Esophagus squamous epithelium (tissue), 5 donors: ENCODE measurements at places on chromosomes 1 and 21.

GRCh38 chr1:183024317-183025009 lies 1.2 kb downstream of the LAMC1 start:
- DNase-seq: no peak

DNA sequence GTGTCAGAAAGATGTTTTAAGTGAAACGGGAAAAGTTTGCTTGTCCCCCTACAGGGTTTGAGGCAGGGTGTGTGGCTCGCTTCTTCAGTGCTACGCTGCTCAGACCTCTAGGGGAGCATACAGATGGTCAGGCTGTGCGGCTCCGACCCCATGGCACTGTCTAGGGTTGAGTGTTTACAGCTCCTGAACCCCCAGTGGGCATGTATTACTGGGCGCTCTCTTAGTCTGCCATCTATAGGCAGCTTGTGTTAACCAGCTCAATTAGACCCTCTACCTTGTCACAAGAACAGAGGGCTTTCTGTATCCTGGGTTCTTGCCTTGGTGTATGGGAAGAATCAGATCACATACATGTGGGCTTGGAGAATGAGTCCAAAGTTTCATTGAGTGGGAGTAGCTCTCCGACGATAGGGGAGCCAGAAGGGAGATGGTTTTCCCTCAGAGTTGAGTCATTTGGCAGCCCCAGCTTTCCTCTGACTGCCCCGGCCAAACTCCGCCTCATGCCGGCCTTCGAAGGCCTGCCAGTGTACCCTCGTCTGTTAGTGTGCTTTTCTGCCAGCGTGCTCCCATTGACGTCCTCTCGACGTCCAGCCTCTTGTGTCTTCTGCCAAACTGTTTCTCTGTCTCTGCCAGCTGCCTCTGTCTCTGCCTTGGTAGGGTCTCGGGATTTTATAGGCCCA lies 38.6 kb upstream of the ADGRL4 start:
- DNase-seq: no peak

GRCh38 chr1:50132347-50132894 lies 23.7 kb downstream of the ELAVL4 start:
- no peak for DNase-seq

DNA sequence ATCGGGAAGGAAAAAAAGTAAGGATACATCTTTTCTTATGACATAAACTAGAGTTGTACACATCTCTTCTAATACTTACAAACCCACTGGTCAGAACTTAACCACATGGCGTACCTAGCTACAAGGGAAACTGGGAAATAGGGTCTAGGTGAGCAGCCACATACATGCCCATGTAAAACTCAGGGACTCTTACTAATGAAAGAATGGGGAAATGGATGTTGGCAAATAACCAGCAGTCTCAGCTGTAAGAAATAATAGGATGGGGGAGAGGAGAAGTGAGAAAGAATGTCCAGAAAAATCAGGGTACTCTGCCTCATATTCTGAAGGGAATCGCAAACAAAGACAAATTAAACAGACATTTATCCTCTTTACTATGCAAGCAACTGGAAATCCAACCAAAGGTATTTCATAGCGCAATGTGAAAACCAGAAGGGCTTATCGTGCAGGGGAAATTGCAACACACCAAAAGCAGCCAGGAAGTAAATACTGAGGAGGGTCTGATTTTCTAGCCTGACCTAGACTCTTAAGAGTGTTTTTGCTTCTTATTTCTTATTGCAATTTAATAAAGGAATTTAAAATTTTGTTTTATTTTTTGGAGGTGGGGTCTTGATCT lies 17.5 kb downstream of the GTF2B start:
- DNase-seq: no peak

- no peak for DNase-seq
Measured at GRCh38 chr1:201877877-201878401, 10.8 kb upstream of the SHISA4 start.

GRCh38 chr1:22832414-22832786 lies 121.8 kb downstream of the EPHB2 start:
- DNase-seq: no peak

GRCh38 chr1:114522264-114522575 lies 11.2 kb upstream of the TRIM33 start:
- DNase-seq: no peak

DNA sequence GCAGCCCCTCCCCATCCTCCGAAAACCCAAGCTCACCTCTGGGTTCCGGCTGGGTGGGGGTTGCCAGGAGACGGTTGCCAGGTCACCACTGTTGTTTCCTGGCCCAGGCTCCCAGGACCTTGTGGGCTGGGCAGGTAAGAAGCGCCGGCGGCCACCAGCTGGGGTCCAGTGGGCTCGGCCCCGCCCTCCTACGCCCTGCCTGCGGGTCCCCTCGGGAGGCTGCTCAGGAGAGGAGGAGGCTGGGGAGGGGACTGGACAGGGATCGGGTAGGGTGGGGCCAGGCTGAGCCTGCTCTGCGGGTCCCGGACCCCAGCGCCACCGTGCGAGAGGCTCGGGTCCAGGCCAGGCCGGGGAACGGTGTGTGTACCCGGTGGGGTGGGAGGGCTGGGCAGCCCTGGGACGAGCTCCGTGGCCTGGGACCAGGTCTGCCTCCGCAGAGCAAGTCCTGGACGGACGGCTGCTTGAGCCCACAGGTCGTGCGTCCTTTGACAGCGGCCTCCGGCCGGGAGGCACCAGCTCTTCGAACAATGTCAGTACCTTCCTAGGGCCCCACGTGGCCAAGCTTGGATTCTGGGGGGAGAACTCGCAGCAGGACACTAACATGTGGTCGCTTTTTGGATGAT lies at the start of gene TTLL10:
Gene TTLL10 (plus strand): TSS at position 88 of the 623 bp plus-strand sequence. CDS start 5,336 bp downstream, outside the sequence.
- no peak for DNase-seq

DNA sequence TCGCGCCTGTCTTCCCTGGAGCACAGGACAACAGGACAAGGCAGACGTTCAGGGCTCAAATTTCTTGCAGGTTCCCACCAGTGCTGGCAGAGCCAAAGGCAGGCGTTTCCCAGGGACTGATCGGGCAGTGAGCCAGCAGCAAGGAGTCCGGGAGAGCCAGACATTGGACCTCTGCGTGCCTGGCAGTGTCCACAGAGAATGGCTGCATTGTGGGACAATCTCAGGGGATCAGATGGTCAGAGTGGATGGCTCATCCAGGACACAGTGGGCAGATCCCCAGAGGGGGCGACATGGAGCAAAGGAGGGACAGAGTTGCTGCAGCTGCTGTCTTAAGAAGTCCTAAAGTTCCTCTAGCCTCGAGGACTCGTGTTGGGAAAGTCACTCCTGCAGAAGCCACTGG lies 4.6 kb downstream of the TMEM63A start:
- DNase-seq: no peak

DNA sequence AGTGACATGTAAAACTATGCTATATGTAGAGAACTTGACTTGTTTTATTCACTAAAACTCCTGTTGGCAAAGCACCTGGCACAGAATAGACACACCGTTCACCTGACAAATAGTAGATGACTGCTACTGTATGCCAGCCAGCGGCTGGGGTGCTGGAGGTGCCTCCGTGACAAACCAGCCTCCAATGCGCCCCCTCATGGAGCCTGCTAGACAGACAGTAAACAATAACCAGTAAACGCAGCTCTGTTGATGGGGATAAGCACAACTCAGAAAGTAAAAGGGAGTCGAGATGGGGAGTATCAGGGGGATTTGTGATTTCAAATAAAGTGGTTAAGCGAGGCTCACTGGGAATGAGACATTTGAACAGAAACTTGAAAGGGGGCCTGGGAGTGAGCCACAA lies 107.2 kb downstream of the PRDM2 start:
- DNase-seq: no peak

- DNase-seq: no peak
Measured at GRCh38 chr1:109792056-109792831, 28.5 kb upstream of the EPS8L3 start.

DNA sequence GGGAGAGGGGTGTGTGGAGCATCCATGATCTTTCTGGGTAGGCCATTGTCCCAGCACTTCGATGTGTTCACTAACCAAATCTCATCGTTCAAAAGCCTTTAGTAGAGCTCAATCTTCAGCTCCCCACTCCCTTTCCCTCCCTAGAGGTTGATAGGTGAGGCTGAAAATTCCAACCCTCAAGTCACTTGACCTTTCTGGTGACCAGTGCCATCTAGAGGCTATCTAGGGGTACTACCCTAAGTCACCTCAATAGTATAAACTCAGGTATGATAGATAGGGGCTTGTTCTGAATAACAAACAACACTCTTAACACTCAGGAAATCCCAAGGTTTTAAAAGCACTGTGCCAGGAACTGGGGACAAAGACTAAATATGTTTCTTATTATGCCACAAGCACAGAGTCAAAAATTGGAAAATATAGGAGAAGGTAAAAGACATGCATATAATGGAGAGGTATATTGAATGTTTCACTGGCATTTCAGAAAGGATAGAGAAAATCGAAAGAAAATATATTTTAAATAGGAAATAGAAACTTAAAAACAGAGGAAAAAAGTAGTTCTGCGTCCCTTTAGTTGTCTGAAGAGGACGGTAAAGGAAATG lies 42.9 kb upstream of the CD53 start:
- DNase-seq: no peak

GRCh38 chr1:13586001-13586400 lies 2.4 kb downstream of the PDPN start:
- no peak for DNase-seq

- DNase-seq: no peak
Measured at GRCh38 chr1:97545446-97545845, 375.4 kb downstream of the DPYD start.

DNA sequence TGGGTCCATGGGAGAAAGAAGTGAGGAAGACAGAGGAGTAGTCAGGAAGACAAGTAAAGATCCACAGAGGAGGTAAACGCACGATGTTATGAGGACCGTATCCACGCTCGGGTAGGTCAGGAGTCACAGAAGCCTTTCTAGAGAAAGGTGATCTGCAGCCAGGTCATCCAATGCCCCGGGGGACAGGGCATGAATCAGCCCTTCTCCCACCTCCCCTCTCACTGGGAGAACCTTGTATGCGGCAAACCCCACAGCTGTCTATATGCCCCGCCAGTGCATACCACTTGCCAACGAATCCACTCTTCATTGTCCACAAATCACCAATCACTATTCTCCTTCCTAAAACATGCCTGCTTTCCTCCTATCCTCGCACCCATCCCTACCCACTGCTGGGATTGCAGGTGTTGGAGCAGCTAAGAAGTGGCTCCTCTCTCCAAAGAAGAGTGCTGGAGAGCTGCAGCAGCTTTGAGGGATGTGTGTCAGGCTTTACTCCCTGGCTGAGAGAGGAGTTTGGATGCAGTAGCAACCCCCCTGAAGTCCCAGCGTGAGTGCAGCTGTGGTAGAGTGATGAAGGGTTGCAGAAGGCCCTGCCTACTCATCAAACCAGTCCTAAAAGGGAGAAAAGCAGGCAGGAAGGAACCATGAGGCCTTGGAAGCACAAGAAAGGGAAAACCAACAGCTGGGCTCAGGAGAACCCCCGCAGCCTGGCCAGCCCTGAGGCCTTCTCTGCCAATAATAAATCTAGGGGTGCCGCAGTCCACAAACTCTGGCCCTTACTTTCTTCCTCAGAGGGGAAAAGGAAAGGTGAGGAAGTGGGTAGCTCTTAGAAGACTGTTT lies 102.2 kb upstream of the GADD45A start:
- no peak for DNase-seq

DNA sequence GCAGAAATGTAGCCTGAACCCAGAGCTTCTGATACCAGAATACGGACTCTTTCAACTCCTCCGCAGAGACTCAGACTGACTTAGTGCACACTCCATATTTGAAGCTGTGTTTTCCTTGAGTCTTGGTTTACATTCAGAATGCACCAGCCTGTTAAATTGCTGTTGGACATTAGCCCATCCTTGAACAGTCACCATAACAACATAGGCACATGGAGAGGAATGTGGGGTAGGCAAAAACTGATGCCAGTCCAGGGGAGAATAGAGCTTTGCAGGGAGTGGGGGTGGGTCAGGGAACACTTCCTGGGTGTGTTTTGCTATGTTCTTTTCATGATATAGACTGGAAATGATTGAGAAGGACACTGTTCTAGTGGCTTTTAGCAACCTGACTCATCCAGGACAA lies 76.3 kb upstream of the CACNA1E start:
- no peak for DNase-seq

- DNase-seq: no peak
Measured at GRCh38 chr1:181090641-181091126, 2.2 kb downstream of the IER5 start.

- no peak for DNase-seq
Measured at GRCh38 chr1:98792123-98792522, 130.6 kb downstream of the SNX7 start.

- DNase-seq: no peak
Measured at GRCh38 chr1:227403535-227403934, 85.2 kb upstream of the CDC42BPA start.

GRCh38 chr1:30610917-30611316 lies 112.5 kb downstream of the MATN1 start:
- DNase-seq: no peak

DNA sequence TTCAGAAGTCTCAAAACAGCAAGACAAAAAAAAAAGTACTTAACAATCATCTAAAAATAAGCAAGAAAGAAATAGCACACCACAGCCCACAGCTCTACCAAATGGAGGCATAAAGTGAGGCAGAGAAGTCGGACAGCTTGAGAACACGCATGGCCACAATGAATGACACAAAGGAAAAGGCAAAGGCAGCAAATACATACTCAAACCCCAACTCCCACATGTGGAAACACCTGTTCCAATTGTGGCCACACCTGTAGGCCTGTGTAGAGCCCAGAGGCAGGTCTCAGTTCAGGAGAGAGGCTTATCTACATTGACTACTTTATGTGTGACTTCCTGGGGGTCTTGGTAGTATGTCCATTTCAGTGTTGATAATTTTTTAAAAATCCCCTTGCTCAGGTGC lies 543.5 kb downstream of the LMO4 start:
- no peak for DNase-seq

DNA sequence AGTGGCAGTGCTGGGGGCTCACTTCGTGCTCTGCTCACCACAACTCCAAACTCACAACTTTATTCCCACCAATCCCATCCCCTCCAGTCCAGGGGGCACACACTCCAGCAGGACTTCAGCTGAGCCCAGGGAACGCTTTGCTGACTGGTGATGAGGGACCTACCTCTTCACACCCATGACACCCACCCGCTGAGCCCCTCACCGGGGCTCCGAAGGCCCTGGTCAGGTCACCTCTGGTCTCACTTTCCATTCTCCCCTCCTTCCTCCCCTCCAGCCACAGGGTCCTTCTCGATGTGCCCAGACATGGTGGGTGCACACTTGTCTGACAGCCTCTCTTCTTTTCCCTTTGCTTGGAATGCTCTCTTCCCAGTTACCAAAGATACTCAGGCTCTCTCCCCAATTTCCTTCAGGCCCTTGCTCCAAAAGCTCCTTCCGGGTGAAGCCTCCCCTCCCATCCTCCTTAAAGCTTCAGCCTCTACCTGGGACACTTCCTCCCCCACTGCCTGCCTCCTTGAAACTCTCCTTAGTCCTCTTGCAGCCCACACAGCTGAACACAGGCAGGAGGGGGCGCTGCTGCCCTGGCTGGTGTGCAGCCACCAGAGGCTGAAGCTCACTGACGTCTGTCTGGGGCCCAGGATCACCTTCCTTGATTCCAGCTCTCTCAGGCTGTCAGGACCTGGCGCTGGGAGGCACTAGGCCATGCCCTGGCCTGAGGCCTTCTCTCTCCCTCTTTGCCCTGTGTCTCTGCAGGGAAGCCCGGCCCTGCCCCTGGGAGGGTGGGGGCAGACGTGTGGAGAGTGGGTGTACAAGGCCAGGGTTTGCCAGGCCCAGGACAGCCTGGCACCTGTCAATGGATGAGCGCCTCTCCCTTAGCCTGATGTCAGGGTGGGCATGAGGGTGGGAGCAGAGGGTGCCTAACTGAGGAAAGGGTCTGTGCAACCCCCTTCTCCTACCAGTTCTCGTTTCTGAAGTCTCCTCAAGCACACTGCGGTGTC lies 1.6 kb downstream of the KCNE1 start:
- DNase-seq: no peak

- no peak for DNase-seq
Measured at GRCh38 chr21:46646541-46647154, 11.2 kb downstream of the PRMT2 start.
